Activated naive CD8-positive, alpha-beta T cell treated with anti-CD3 and anti-CD28 coated beads for 36 hours (primary cell): ENCODE measurements at places on chromosomes 16 and 17. TPM values are rescaled to one million over a fixed set of nuclear protein-coding genes. Genes with fewer than 3 reads are reported as not detected.

The ZCCHC14 gene
- total RNA-seq: 5.5 TPM

The ORAI3 gene
- total RNA-seq: 5.4 TPM

GRCh38 chr16:56651586-56651985 lies at the start of gene MT1B:
MT1B (plus strand) TSS chr16:56651886; CDS start chr16:56651954, 68 bp downstream.
- no peak for DNase-seq

The DPEP3 gene
- 0.29 TPM for total RNA-seq

The C17orf78 gene
- not detected for total RNA-seq

DNA sequence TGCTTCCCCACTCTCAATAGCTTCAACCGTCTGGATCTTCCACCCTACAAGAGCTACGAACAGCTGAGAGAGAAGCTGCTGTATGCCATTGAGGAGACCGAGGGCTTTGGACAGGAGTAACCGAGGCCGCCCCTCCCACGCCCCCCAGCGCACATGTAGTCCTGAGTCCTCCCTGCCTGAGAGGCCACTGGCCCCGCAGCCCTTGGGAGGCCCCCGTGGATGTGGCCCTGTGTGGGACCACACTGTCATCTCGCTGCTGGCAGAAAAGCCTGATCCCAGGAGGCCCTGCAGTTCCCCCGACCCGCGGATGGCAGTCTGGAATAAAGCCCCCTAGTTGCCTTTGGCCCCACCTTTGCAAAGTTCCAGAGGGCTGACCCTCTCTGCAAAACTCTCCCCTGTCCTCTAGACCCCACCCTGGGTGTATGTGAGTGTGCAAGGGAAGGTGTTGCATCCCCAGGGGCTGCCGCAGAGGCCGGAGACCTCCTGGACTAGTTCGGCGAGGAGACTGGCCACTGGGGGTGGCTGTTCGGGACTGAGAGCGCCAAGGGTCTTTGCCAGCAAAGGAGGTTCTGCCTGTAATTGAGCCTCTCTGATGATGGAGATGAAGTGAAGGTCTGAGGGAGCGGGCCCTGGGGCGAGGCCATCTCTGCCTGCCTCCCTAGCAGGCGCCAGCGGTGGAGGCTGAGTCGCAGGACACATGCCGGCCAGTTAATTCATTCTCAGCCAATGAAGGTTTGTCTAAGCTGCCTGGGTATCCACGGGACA lies 11.1 kb upstream of the CLEC18A start:
- DNase-seq: no peak

DNA sequence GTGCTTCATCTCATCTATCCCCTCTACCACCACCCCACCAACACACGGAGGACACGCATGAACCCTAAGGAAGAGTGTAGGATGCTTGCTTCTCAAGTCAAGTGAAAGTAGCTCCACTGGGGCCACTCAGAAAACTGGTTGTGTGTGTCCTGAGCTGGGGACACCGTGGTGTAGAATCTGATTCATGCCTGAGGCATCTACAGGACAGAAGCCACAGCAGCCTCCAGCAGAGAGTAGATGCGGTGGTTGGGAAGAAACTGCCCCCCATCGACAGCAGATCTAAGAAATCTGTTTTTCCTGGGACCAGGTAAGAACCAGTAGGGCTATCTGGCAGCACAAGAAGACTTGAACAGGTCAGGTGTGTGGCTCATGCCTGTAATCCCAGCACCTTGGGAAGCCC lies 51.9 kb upstream of the HLF start:
- no peak for DNase-seq

DNA sequence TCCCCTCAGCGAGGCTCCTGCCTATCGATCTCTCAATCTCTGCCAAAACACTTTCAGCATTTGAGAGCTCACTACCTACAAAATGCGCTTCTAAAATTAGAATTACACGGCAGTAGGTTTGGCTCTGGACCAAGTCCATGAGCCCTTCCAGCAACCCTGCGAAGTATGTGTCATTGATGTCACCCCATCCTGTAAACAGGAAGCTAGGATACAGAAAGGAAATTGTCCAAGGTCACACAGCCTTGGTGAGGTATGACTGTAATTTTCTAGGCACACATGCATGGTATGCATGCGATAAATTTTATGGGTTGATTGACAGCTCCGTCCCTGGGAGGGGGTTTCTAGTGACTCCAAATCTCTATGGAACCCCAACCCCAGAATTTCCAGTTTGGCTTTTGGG lies 330.3 kb upstream of the CDH5 start:
- DNase-seq: no peak

GRCh38 chr17:80596760-80597608 lies 52.3 kb downstream of the RPTOR start:
- DNase-seq: peak; percentile 17

The KRTAP4-12 gene
- not detected for total RNA-seq

- no peak for DNase-seq
Measured at GRCh38 chr17:237406-237955, 56.0 kb upstream of the DOC2B start.

DNA sequence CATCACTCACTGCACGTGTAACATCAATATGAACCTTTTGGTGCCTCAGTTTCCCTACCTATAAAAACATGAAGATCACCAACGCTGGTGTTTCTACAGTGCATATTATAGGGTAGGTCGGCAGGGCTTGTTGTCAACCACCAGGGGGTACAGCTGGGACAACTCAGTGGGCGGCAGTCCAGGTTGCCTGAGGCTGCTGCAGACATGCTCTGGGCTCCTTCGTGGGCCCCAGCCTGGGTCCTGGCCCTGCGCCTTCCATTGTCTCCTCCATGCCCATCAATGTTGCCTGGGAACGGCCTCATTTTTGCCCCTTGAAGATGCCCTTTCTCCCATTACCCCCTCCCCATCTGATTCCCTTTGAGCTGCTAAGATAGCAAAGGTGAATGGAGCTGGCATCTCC lies 89.8 kb downstream of the GSG1L start:
- DNase-seq: no peak

The TRIM72 gene
- total RNA-seq: not detected

GRCh38 chr17:57242148-57242547 lies 14.2 kb upstream of the MSI2 start:
- no peak for DNase-seq

DNA sequence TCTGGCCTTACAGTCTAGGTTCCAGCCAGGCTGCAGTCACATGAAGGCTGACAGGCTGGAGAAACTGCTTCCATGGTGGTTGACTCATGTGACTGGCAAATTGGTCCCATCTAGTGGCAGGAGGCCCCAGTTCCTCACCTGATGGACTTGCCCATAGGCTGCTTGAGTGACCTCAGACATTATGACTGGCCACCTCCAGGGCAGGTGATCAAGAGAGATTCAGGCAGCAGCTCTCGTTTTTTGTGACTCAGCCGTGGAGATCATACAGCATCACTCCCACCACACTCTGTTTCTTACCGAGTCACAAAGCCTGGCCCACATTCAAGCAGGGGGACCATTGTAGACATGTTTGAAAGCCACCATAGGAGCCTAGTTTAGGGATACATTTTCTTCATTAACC lies 34.5 kb downstream of the SIAH1 start:
- no peak for DNase-seq

DNA sequence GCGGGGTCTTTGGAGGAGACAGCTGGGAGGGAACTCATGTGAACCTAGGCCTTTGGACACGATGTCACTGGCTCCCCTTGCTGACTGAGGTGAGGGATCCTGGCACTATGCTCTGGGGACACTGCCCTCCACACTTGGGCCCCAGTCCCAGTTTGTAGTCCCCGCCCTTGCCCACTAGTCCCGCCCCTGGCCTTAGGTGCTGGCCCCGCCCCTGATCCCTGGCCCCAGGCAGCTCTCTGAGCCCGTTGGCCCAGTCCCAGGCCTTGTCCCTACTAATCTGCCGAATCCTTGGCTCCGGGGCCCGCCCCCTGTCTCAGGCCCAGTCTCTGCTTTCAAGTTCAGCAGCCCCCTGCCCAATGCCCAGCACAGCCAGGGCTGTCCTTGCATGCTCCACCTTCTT lies 61.0 kb downstream of the SMPD3 start:
- no peak for DNase-seq

- DNase-seq: no peak
Measured at GRCh38 chr17:31903401-31903800, 1.9 kb upstream of the UTP6 start.

DNA sequence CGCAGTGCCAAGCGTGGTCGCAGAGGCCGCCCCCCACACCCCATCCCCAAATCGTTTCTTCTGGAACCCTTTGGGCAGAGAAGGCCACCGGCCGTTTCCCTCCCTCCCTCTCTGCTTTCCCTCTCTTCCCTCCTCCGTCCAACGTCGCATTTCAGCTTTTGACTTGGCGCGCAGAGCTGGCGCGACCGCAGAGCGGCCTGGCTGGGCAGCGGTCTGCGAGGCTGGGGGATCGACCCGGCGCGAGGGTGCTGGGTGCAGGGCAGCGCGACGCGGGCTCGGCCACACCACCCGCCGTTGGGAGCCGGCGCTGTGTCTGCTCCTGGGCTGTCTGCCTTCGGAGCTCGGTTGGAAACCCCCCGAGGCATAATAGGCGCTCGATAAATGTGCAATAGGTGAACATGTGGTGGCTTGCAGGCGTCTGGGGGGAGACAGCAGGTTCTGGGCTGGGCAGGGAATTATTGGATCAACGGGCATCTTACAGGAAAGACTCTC lies 2.8 kb upstream of the NTN3 start:
- peak; percentile 40 for DNase-seq

The CCL5 gene
- 16.4 TPM for total RNA-seq

- DNase-seq: no peak
Measured at GRCh38 chr17:62017912-62018311, 47.2 kb downstream of the MED13 start.

The ALOX15 gene
- 0.18 TPM for total RNA-seq

The KRTAP9-4 gene
- not detected for total RNA-seq

The CHST6 gene
- not detected for total RNA-seq

GRCh38 chr17:2468270-2468669 lies 43.4 kb downstream of the METTL16 start:
- DNase-seq: no peak

The HOXB8 gene
- not detected for total RNA-seq

The ARL5C gene
- not detected for total RNA-seq

GRCh38 chr17:27342059-27342458 lies 48.1 kb downstream of the WSB1 start:
- DNase-seq: no peak

The C17orf50 gene
- total RNA-seq: not detected

GRCh38 chr17:27567563-27567859 lies 63.5 kb upstream of the LGALS9 start:
- no peak for DNase-seq

DNA sequence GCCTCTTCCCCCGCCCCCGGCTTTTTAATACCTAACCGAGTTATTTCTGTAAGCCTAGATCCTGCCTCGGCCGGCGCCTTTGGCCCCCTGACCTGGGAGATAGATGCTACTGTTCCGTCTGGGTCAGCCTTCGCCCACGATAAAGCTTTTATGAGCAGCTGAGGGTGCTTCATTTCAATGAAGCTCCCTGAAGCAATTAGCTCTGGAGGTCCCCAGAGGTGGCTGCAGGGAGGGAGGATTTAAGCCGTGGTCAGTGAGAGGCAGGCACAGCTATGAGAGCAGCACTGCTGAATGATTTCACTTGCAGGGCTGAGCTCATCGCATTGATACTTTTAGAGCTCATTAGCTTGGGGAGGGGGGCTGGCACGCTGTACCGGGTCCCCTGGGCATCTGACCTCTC lies 89.4 kb downstream of the RPA1 start:
- no peak for DNase-seq

- DNase-seq: no peak
Measured at GRCh38 chr16:22786691-22787090, 27.3 kb upstream of the HS3ST2 start.

DNA sequence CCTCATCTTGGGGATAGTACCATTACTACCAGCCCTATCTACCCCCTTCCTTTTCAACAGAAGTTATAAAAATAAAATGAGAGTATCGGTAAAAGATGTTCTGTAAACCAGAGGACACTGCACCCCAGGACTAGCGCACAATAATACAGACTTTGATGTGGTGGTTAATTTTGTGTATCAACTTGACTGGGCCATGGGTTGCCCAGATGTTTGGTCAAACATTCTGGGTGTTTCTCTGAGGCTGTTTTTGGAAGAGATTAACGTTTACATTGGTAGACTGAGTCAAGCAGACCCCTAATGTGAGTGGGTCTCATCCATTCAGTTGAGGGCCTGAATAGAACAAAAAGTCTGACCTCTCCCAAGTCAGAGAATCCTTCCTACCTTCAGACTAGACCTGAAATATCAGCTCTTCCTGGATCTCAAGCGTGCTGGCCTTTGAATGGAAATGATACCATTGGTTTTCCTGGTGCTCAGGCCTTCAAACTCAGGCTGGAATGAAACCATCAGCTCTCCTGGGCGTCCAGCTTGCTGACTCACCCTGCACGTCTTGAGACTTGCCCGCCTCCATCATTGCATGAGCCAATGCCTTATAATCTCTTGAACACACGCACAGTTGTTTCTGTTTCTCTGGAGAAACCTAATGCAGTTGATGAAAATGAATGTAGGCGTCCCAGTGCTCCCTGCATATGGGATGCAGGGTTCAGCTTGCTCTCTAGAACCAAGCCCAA lies 10.1 kb downstream of the MRM1 start:
- DNase-seq: no peak

DNA sequence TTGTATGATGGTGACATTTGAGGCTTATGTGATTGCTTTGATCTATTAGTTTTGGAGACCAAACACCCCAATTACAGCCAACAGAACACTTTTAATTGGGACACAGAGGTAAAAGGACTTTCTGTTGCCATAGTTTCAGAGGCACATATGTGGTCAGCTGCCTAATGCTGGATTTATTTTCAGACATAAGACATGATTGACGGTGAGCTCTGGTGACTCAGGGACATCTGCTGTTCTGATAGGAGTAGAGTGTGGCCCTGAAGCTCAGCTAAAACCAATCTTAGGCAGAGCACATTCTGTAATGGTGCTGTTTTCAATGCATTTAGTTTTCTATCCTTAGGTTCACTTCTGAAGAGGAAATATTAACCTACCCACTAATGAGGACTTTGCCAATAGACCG lies 247.1 kb downstream of the UTP18 start:
- no peak for DNase-seq

GRCh38 chr17:59373882-59374495 lies 42.5 kb downstream of the YPEL2 start:
- DNase-seq: no peak

DNA sequence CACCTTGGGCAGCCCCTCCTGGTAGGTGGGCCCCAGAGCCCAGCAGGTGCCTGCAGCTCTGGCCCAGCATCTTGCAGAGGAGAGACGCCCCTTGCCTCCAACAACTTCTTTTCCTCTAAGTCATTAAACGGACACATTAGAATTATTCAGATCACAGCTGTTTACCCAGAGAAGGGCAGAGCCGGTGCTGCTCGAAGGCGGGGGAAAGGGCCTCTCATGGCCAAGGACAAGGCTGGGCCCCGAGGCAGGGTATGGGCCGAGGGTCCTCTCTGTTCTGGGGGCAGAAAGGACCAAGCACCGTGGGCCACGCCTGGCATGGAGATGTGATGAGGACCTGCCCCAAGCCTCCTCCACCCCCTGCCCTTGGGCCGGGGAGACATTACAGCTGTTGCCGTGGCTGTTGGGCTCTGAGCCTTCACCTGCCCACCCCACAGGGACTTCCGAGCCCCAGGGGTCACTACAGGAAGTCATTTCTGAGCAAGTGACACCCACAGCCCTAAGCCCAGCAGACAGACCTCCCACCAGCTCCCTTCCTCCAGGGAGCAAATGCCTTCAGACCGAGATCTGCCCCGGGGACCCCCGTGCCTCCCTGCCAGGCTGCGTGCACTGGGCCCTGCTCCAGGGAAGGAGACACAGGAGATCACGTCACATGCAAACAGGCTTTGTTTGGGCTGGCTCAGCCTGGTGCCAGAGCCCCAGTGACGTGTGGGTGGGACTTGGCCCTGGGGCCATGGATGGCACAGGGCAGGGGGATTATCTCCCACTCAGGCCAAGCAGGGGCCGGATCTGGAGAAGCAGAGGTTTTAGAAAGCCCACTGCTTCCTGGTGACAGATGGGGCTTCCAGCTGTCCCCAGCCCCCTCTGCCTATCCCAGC lies 699 bp upstream of the PVALEF start:
- DNase-seq: no peak

- DNase-seq: no peak
Measured at GRCh38 chr17:74485022-74485743, 18.7 kb downstream of the CD300A start.
